ENCODE measurements at places on chromosomes 7 and 10. TPM values are rescaled to one million over a fixed set of nuclear protein-coding genes. Genes with fewer than 3 reads are reported as not detected.
A peak's percentile ranks its signal among the peaks of the same experiment; 100 is the strongest.

- no peak for DNase-seq
These were observed 13.2 kb downstream of the ARHGAP19 start for GRCh38 chr10:97279121-97279815.

DNA sequence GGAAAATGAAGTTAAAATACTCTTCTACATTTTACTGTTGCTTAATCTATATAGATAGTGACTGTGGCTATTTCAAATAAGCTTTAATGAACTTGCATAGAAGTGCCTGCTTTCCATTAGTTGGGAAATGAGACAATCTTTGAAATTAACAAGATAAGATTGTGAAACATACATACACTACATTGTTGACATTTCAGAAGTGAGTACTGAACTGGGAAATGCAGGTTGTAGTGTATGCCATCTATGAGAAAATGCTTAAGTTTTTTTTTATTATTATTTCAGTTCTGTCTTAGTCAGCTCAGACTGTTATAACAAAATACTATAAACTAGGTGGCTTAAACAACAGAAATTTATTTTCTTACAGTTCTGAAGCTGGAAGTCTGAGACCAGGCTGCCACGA, 49.6 kb upstream of the CSTF2T start:
- DNase-seq, result no peak

DNA sequence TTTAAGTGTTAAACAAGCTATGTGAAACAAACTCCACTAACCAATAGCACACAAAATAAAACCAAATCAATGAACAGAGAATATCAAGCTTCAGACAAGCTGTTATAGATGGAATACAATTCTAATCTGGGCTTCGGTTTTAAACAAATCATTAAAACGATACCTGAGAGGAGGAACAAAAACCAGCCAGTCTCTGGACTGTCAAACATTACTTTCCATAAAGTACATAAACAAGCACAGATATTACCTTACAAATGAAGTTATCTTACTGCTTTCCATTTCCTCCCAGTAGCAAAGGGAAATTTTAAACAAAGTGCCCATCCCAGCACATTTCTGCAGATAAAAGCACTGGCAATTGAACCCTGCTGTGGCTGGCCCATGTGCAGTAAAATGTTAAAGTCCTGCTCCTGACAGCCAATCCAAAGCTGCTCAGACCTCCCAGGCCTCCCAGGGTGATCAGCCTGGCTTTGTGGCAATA, 128.0 kb downstream of the NRCAM start:
- DNase-seq, result peak; percentile 3

ATP6V0E2 gene
- 33.5 TPM for polyA plus RNA-seq

AGMO gene
- polyA plus RNA-seq, result not detected

ELMO1 gene
- 44.7 TPM for polyA plus RNA-seq

Measured in B cell (primary cell).